ENCODE measurements at places on chromosomes 2 and 18.

DNA sequence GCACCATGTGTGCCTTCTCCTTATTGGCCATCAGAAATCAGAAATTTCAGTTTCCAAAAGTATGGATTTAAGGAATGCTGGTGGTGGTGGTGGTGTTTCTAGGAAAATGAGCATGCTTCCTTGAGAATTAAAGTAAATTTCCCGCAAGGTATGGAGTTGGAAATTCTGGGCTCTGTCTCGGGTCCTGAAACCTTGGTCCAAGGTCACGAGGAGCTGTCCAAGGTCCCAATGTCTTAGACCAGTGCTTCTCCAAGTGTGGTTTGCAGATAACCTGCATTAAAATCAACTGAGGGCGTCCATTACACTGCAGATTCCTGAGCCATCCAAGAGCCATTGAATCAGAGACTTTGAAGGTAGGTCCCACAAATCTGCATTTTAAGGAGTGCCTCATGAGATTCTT lies 210.9 kb upstream of the PKDCC start:
- DNase-seq: peak; percentile 5

DNA sequence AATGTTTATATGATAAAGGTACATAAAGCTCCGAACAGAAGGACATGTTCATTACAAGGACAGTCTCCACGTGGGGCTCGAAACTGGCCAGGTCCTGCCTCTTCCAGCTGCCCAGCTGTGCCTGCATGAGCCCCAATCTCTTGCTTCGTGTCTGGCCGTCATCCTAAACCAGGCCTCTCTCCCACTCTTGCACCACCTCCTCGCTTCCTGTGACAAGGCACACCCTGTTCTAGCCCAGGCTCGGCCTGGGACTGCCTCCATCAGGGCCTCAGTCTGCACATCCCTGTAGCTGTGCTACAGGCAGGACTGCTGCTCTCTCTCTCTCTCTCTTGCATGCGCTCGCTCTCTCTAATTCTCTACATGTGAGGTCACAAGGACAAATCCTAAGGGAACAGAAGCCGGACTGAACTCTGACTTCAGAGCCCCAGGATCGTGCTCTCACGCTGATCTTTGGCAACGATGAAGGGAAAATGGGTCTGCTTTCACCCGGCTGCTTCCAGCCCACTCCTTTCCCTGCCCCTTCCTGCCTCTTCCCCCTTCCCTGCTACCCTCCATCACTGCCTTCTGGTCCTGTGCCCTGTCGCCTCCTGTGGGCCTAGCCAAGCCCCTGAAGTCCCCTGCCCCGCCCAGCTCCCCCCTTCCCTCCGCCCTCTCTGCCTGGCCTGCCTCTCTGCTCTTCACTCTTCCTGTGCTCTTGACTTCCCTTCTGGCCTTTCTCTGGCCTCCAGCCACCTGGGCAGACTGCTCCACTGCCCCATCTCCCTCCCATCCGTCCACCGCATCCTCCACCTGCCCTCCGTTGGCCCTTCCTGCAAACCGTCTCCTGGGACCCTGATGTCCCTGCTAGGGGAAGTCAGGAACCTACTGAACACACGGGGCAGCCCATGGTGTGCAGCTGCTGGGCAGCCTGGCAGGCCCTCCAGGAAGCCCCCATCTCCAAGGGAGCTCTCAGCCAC lies 7.8 kb upstream of the GPR55 start:
- DNase-seq: no peak

- no peak for DNase-seq
Measured at GRCh38 chr2:30454571-30454970, 7.5 kb downstream of the LCLAT1 start.

GRCh38 chr2:84894758-84895520 lies 10.5 kb upstream of the TMSB10 start:
- DNase-seq: no peak

DNA sequence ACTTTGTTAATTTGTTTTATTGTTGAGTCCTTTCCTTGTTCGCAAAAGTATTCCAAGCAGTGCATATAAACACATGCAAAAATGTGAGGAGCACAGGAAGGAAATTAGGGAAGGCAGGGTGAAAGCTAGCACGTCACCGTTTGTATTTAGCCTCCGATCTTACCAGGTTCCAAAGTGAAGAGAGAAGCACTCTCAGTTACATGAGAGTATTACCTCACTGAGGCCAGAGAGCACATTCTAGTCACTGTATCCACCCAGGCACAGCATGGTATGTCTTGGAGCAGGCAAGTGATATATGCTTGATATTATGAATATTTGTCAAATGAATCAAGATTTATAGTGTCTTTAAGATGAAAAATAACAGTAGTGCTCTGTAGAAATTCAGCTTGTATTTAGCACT lies 6.5 kb upstream of the TMEM182 start:
- no peak for DNase-seq

DNA sequence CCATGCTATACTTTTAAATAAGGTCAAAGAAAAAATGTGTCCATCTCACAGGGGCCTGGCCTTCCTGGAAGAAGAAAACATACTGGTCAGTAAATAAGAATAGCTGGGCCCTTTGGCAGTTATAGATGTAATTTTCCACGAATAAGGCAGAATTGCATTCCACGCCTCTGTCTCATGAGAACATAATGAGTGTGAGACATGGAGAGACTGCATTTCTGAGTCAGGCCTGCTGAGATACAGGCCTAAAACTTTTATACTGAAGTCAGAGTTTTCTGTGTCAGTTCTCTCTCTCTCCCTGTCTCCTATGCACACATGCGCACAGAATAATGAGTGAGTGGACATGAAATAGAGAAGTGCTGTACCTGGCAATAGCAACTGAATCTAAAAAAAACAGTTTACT lies 20.4 kb upstream of the IL1R1 start:
- no peak for DNase-seq

GRCh38 chr2:239274391-239275043 lies 126.3 kb downstream of the HDAC4 start:
- no peak for DNase-seq

Measured in activated CD4-positive, alpha-beta T cell treated with anti-CD3 and anti-CD28 coated beads, Interleukin-2, amount 50 U/mL, for 4 hours (primary cell).